Activated T-cell treated with anti-CD3 and anti-CD28 coated beads, Interleukin-2, amount 50 U/mL, for 1 hour (primary cell): ENCODE measurements at places on chromosomes 5 and 9.

GRCh38 chr9:124220946-124221451 lies 36.8 kb upstream of the NEK6 start:
- no peak for DNase-seq

DNA sequence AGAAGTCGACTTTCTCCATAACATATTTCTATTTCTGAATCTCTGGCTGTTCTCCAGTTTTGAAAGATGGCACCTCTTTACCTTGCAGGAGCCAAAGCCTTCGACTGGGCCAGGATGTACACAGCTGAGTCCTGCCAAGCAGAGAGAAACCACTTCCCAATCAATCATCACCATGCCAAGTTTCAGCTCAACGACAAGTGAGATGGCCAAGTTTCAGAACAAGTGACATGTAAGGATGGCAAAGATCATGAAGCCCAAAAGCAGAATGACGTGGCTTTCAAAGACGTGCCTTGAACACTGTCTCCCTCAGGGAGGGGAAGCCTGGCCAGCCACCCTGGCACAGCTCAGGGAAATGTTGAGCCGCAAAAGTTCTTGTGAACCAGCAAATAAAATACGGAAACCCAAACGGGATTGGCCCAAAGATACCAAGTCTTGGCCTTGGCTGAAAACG lies 17.7 kb downstream of the STK10 start:
- DNase-seq, result no peak

DNA sequence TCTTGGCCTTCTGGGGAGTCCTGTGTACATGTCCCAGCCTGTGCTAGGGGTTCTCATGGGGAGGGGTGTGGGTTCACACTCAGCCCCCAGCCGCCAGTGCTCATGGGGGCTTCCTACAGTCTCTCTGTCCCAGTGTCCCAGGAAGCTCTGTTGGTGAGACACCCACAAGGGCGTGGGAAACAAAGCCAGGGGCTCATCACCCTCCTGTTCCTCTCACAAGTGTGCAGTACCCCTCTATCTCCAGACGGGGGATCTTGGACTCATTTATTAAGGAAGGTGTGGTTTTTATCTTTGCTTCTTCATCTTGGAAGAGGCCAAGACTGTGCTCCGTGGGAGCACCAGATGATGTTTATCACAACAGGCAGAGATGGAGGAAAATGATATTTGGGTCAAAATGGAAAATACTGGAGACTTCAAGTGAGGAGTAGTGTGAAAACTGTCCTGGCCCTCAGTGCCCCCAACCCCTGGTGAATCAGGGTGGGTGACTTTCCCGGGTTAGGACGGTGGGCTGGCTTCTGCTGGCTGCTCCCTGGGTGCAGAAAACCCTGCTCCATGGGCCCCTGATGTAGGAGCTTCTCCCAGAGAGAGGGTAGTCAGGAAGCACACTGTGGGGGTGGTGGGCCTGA lies 15.2 kb downstream of the TMEM171 start:
- no peak for DNase-seq

DNA sequence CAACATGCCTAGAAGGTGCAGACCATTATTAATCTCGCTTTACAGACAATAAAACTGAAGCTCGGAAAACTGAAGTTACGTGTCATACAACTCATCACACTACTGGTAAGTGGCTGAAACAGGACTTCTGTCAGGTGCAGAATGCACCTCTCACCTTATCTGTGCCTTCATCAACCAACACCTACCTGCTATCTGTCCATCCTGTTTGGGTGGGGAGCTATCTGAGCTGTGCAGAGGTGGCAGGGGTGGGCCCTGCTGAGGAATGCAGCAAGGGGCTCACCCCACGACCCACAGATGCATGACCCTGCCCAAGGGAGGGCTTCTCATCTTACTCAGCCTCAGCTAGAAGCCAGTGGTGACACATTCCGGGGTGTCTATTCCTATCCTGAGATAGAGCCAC lies 81.6 kb downstream of the SLIT3 start:
- no peak for DNase-seq

- DNase-seq, result no peak
These were observed 655 bp downstream of the TOR4A start for GRCh38 chr9:137278061-137278701.

GRCh38 chr9:121349009-121349408 lies 21.0 kb downstream of the STOM start:
- no peak for DNase-seq

DNA sequence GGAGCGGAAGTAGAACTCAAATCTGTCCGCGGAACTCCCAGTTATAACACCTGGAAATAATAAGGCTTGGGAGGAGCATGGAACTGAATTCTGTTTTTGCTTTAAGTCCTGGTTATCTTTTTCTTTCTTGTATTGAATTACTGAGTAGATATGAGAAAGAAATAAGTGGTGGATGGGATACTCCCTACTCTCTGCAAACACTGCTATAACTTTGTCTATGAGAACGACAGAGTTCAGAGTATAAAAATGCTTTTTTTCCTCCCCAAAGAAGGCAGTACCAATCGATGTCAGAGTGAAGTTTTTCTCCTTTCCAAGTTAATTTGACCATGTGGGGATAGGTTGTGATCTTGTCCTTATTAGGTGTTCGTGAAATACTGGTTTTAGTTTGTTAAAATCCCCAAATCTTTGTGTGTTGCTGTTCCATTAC lies 1.2 kb downstream of the RIC1 start:
- no peak for DNase-seq

DNA sequence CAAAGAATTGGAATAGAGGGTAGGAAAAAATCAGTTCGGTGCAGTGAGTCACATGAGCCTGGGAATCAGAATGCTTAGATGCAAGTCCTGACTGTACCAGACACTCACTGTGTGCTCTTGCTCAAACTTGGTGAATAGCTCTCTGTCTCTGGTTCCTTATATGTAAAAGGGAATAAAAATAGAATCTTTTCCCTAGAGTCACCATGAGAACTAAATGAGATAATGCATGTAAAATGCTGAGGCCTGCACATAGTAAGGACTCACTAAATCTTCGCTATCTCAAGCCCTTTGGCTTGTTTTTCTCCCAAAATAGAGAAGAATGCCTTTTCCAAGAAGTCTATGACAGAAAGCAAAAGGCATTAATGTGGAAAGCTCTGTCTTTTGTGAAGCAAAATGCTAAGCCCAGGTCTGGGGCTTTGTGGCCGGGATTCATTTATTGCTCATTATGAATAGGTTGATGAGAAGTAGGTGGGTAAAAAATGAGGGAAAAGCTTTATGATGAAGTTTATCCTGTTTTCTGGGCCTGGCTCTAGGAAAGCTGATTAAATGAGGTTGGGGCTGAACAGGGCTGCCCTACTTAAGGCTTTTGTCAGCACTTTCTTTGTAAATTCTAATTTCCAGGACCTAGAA lies 483.3 kb downstream of the DMAC1 start:
- DNase-seq, result no peak

DNA sequence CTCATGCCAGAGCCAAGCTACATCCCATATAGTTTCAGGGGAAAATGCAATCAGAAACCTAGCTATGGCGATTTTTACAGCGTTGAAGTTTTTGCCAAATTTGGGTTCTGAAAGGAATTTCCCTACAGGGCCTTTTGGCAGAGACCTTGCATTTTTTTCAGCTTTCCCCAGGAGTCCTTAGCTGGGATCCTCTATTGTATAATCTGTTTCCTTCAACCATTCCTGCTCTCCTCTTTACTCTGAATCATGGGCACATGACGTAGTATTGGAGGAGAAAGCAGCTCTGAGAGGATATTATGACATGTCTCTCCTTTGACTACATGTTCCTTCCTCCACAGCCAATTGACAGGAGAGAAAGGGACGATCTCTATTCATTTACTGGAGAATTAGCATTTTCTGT lies 118.5 kb upstream of the ERCC6L2 start:
- no peak for DNase-seq

- DNase-seq, result no peak
These were observed 57.0 kb upstream of the MROH2B start for GRCh38 chr5:41127967-41128690.

- DNase-seq, result no peak
These were observed 21.3 kb downstream of the CCDC69 start for GRCh38 chr5:151202381-151203139.

DNA sequence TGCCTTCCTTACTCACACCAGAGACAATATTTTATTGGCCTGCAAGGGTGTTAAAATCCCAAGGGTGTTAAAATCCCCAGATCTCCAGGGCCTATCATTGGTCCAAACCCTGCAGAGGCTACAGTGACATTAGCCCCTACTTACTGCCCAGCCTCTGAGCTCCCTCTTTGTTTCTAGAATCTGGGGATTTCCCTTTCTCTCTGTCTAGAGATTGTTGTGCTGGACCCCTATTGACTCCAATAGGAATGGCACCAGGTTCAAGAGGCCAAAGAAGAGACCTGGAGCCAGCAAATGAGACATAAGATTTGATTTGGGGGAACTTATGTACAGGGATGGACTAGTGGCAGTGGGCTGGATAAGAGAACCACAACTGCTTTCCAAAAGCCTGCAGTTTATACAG lies 53.3 kb upstream of the ZBED3 start:
- no peak for DNase-seq

- no peak for DNase-seq
These were observed 238.8 kb upstream of the WWC1 start for GRCh38 chr5:168052686-168053085.

DNA sequence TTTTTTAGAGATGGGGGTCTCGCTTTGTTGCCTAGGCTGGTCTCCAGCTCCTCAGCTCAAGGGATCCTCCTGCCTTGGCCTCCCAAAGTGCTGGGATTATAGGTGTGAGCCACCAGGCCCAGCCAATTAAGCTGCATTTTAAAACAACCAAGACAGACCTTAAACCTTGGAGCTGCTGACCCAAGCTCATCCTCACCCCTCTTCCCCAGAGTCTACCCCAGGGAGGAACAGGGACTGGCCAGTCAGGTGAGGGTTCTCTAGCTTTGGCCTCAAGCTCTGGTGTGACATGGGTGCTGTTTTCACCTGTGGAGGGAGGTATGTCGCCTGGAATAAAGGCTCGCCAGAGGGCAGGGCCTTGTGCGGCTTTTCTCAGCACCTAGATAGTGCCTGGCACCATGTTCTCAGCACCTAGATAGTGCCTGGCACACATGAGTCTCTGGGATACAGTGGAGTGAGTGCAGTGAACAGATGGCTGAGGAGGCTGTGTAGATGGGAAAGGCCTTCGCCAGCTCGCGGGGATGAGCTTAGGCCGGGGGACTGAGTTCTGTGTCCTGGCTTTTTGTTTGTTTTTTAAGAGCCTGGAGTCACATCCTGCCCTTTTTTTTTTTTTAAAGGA lies 7.4 kb downstream of the CDK9 start:
- DNase-seq, result no peak

DNA sequence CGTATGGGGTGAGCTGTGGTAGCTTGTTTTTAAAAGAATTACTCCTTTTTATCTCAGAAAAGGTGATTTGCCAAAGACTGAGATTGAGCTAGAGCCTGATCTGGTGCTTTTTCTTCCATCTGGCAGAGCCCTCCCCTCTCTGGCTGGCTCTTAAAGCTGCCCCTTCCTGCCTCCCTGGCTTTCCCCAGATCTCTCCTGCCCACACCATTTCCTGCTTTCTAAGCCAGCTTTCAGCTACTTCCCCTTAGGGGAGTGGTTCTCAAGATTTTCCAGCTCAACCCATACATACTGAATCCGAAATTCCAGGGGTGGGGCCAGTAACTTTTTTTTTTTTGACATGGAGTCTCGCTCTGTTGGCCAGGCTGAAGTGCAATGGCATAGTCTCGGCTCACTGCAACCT lies 4.8 kb upstream of the ACOT12 start:
- no peak for DNase-seq

DNA sequence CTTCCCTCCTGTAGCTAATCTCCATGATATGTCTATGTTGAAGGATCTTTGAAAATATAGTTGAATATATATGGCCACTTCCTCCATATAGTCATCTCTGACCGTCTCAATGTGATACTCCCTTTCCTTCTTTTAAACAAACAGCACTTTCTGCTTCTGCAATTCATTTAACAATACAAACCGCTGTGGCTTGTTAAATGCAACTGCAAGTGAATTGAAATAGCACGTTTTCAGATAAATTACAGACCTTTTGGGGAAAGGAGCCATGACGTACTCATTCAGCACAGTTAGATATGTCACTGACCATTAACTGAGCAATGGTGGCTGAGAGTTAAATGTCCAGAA lies 82.5 kb downstream of the FBXO38 start:
- DNase-seq, result no peak

DNA sequence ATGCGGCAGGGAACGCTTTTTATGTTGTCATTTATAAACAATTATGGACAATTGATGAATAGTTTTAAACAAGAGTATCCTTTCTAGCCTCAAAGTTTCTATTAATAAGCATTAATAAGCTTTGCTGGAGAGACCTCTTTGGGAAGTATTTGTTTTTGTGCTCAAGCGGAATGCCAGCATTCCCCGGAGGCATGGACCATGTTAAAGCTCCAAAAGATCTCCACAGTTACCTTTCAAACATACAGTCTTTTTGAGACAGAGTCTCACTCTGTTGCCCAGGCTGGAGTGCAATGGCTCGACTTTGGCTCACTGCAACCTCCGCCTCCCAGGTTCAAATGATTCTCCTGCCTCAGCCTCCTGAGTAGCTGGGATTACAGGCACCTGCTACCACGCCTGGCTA lies 9.6 kb downstream of the MSANTD3 start:
- no peak for DNase-seq

- DNase-seq, result no peak
These were observed 234.8 kb downstream of the AUH start for GRCh38 chr9:91126761-91127445.

- no peak for DNase-seq
These were observed 33.7 kb downstream of the NDUFS6 start for GRCh38 chr5:1834721-1835429.

DNA sequence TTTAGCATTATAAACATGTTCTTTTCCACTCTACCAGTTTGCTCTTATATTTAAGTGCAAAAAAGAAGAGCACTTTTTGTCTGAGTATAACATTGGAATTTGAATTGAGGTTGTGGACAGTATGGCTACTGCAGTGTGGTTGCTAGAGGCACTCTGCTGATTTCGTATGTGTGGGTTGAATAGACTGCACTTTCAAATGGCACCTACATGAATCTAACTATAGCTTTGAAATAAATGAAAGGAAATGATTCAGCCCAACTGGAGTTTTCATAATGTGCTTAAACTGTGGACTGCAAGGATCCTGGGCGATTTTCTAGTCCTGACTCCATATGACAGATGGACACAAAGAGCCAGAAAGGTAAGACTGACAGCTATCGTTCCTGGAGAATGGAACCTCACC lies 657.6 kb upstream of the RIOK2 start:
- DNase-seq, result no peak

GRCh38 chr9:115142517-115143270 lies 24.7 kb upstream of the TNC start:
- DNase-seq, result no peak

- DNase-seq, result no peak
These were observed 56.3 kb downstream of the GDA start for GRCh38 chr9:72205513-72205912.

- no peak for DNase-seq
These were observed 18.4 kb downstream of the LSM11 start for GRCh38 chr5:157761690-157762621.

DNA sequence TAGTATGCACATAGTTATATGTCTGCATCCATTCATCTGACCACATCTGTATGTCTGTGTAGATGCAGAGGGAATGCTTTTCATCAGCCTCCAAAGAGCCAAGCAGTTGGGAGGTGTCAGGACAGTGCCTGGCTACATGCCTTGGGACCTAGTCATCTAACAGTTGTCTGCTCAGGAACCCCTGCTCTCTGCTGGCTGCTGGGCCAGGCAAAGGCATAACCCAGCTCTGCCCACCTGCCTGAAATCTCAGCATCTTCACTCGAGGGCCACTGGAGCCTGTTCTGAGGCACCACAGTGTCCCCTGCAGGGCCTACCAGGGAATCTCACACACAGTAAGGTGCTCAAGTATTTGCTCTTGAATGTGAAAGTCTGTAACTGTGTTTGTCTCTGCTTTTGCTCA lies 3.7 kb downstream of the C9orf50 start:
- no peak for DNase-seq

GRCh38 chr5:32264957-32265572 lies 47.7 kb downstream of the MTMR12 start:
- no peak for DNase-seq
